A549 treated with GW870086 at 1 μM for 4 hours (cell line): ENCODE measurements at places on chromosomes 12 and 14. TPM values are rescaled to one million over a fixed set of nuclear protein-coding genes. Genes with fewer than 3 reads are reported as not detected.

ELK3 gene
- total RNA-seq = 50.9 to 68.5 TPM (median 64.4 TPM) in 5 replicates

SLC6A13 gene
- 0.09 to 0.92 TPM (median 0.33 TPM) in 4 of 5 replicates, not detected in the other for total RNA-seq

RBM25 gene
- 49.9 to 59.4 TPM (median 56.5 TPM) in 5 replicates for total RNA-seq

ZFC3H1 gene
- total RNA-seq = 12.1 to 17.2 TPM (median 15.9 TPM) in 5 replicates

APOF gene
- not detected in 5 replicates for total RNA-seq

KRT85 gene
- not detected in 5 replicates for total RNA-seq

SLCO1C1 gene
- 0.05 TPM in 1 of 5 replicates, not detected in the others for total RNA-seq

IAPP gene
- total RNA-seq = not detected in 5 replicates

GNB3 gene
- total RNA-seq = 0.96 to 1.9 TPM (median 1.8 TPM) in 5 replicates

COL2A1 gene
- 0.02 to 0.08 TPM (median 0.06 TPM) in 4 of 5 replicates, not detected in the other for total RNA-seq

GMFB gene
- 32.4 to 71.7 TPM (median 43.2 TPM) in 5 replicates for total RNA-seq

NRXN3 gene
- 0.74 to 0.89 TPM (median 0.87 TPM) in 5 replicates for total RNA-seq

KRT86 gene
- total RNA-seq = 31.3 to 49.7 TPM (median 45.6 TPM) in 5 replicates

PIANP gene
- total RNA-seq = 0.95 to 1.5 TPM (median 0.97 TPM) in 5 replicates

RIMBP2 gene
- total RNA-seq = not detected in 5 replicates

ASCL4 gene
- not detected in 5 replicates for total RNA-seq

TAS2R8 gene
- total RNA-seq = not detected in 5 replicates

SIX4 gene
- 1.3 to 3.6 TPM (median 2.9 TPM) in 5 replicates for total RNA-seq

LPAR5 gene
- total RNA-seq = 0.55 to 0.97 TPM (median 0.65 TPM) in 5 replicates

MYL6B gene
- total RNA-seq = 72.9 to 93.3 TPM (median 80.4 TPM) in 5 replicates

KLRF1 gene
- total RNA-seq = not detected in 5 replicates

CRIP2 gene
- total RNA-seq = 124 to 214 TPM (median 194 TPM) in 5 replicates

IL22 gene
- total RNA-seq = not detected in 5 replicates

KRT73 gene
- total RNA-seq = not detected in 5 replicates

FIGNL2 gene
- total RNA-seq = 0.16 to 0.34 TPM (median 0.25 TPM) in 5 replicates

KRT3 gene
- total RNA-seq = 0.05 to 0.11 TPM (median 0.07 TPM) in 5 replicates

HOXC4 gene
- total RNA-seq = 1.9 to 3.5 TPM (median 3.5 TPM) in 5 replicates

PTGDR gene
- not detected in 5 replicates for total RNA-seq

CLBA1 gene
- 15.5 to 17.6 TPM (median 16.2 TPM) in 5 replicates for total RNA-seq

AQP6 gene
- total RNA-seq = not detected in 5 replicates

MNAT1 gene
- 35.3 to 50.1 TPM (median 43.5 TPM) in 5 replicates for total RNA-seq

MAP3K9 gene
- 4.2 to 6.7 TPM (median 6.1 TPM) in 5 replicates for total RNA-seq

MYO1H gene
- total RNA-seq = not detected in 5 replicates

TCL1B gene
- total RNA-seq = not detected in 5 replicates

NUAK1 gene
- 6.5 to 8.1 TPM (median 7.2 TPM) in 5 replicates for total RNA-seq

PELI2 gene
- 0.72 to 1.3 TPM (median 0.93 TPM) in 5 replicates for total RNA-seq

NPAS3 gene
- not detected in 5 replicates for total RNA-seq

CMTM5 gene
- not detected in 5 replicates for total RNA-seq

GSG1 gene
- 0.33 to 0.90 TPM (median 0.54 TPM) in 5 replicates for total RNA-seq

GPRC5A gene
- total RNA-seq = 263 to 406 TPM (median 370 TPM) in 5 replicates

MMP19 gene
- 0.16 to 0.49 TPM (median 0.32 TPM) in 5 replicates for total RNA-seq

SERPINA3 gene
- 9.1 to 10.6 TPM (median 10.1 TPM) in 5 replicates for total RNA-seq

TGM1 gene
- total RNA-seq = 0.81 to 1.5 TPM (median 1.2 TPM) in 5 replicates

EMP1 gene
- total RNA-seq = 110 to 172 TPM (median 159 TPM) in 5 replicates

VRTN gene
- not detected in 5 replicates for total RNA-seq

STAC3 gene
- total RNA-seq = 0.15 to 0.49 TPM (median 0.26 TPM) in 5 replicates

IFI27L2 gene
- 53.9 to 68.4 TPM (median 56.1 TPM) in 5 replicates for total RNA-seq

KCNC2 gene
- not detected in 5 replicates for total RNA-seq

GYS2 gene
- total RNA-seq = not detected in 5 replicates
